ENCODE measurements at places on chromosomes 2 and 18.

- no peak for DNase-seq
Observed at GRCh38 chr2:10721396-10722251, at the start of gene ATP6V1C2. Gene ATP6V1C2 (plus strand): TSS chr2:10721630. CDS start chr2:10722850, 1,220 bp downstream.

GRCh38 chr2:88429929-88430328, 22.6 kb downstream of the FOXI3 start:
- no peak for DNase-seq

- no peak for DNase-seq
Observed at GRCh38 chr2:179596018-179596417, 265.4 kb downstream of the ZNF385B start.

- DNase-seq = no peak
Observed at GRCh38 chr2:89848763-89849368, 1157.4 kb downstream of the RPIA start.

DNA sequence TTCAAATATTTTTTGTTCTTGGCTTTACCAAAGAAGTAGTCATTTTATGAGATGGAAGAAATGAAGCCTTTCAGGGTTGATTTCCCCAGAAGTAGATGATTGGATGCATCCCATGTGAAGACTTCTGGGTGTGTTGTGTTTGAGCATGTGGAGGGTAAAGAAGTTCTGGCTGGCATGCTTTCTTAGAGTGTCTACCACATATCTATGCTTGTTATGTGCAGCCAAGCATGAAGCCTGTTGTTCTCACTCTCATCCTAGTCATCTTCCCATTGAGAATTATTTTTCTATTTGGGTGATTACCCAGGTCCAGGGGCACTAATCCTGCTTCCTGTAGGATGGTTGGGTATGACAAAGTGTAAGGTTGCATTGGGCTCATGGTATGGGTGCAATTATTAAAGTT, 472.9 kb downstream of the PTPRM start:
- no peak for DNase-seq

GRCh38 chr2:98932164-98932563, 3.9 kb downstream of the CRACDL start:
- DNase-seq = no peak

GRCh38 chr2:54757500-54757899, 34.0 kb downstream of the EML6 start:
- DNase-seq = no peak

GRCh38 chr2:159591221-159591620, 25.1 kb downstream of the BAZ2B start:
- DNase-seq = no peak

DNA sequence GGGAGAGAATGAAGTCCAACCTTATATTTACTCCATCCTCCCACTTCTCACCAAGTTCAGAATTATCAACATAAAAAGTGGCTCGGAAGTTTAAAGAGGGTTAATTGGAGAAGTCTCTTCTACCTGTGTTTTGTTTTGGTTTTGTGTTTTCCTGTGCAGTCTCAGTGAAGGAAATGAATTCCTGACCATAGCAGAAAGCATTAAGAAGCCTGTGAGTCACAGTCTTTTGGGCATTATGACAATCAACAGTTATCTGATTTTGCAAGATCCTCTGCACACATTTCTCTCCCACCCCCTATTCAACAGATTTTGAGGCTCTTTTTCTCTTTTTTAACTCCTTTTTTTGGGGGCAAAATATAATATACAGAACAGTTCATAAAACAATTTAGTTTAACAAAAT, 8.6 kb upstream of the RPL37A start:
- no peak for DNase-seq
